ENCODE measurements at places on chromosomes 4 and X.

DNA sequence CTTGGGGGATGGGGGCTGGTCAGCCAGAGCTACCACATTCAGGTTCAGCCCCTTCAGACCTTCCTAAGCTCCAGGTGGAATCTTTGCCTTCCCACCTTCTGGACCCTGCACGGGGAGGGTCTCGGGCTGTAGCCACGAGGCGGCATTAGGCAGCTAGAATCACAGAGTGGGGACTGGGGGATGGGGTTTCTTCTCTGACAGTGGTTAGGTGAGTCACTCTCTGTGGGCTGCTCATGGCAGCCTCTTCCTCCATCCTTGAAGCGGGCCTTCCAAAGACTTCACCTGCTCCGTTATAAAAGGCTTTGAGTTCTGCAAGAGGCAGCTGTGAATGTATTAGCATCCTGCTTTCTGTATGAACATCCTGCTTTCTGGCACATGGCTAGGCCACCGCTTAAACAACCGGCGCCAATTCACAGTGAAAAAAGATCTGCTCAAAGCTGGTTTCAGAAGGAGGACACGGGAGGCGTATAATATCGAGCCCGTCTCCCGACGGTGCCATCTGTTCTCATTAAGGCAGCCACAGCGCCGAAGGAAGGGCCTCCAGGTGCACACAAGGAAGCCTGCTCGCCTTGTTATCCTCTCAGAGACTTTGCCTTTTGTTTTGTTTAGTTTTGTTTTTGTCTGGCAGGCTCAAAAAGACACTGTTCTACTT is 74.3 kb upstream of the IGFBP7 start:
- no peak for DNase-seq

DNA sequence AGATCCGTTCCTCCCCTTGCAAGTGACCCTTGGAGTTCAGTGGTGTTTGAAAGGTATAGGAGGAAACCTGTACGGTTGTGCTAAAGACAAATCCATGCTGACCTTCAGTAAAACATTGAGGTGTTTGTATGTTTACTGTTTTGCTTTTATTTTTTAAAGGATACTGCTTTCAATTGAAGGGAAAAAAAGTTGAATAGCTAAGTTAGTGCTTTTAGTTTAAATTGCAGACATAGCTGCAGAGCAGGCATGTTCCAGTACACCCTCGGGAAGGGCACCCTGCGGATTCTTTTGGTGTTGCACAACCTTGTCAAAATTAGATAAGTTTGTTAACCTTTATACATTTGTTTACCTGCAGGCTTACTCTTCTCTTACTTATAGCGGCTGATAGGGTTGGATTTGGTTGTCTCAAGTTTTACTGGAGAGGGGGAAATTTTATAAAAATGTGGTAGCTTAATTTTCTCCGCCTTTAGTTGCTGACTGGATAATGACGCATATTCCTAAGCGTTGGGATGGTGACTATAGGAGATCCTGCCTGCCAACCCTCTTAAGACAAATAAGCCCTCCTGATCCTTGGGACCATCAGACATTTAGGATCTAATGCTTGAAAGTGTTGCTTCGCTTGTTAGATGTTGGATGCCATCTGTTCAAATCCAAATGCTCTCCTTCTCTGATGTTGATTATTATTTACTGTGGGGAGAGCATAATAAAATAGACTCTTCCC is 2.0 kb downstream of the RAPGEF2 start:
- DNase-seq = no peak

DNA sequence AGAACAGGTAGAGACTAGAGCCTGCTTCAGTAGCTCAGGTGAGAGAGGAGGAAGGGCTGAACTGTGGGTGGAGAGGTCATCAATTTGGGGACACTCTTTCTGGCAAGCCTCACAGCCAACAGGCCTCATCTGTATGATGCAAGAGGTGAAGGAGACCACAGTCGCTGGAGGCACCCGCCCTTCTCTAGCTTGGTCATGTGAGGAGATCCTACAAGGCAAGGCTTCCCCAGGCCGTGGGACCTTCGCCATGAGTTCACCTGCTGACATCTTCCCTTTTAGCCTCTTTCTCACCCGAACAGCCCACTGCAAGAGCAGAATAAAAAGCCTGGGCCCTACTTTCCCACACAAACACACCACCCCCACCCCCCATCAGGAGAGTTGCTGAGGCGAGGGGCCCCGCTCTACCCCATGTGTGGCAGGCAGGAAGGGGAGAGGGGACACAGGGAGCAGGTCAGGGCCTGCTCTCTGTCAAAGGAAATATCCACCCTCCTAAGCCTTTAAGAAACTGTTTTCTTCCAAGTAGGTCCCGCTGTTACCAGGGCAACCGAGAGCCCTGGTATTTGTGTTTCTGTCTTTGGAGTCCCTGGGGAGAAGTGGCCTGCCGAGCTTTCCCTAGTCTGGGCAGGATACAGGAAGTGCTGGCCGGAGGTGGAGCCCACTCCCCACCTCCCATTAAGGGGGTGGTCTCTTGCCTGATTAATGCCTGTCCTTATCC is 8.1 kb downstream of the RTL5 start:
- DNase-seq = no peak

DNA sequence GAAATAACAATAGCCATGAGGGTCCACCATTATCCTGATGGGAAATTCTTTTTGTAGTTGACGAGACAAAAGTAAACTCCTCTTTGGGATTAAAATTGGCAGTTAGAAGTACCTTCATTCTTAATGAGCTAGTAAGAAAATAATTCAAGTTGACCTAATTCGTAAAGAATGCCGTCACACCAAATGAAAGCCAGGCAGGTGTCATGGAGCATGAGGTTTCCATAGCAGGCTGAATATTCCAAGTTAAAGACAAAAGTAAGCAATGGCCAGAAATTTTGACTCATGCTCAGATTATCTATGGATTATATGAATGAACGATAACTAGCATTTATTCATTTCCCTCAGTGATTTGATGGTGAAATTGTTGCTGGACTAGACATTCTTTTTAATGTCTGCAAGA is 192.2 kb upstream of the FAT1 start:
- no peak for DNase-seq

- no peak for DNase-seq
Measured at GRCh38 chr4:110620691-110621327, 2.1 kb downstream of the PITX2 start.

GRCh38 chr4:87251106-87251505 is 30.7 kb upstream of the KLHL8 start:
- no peak for DNase-seq

DNA sequence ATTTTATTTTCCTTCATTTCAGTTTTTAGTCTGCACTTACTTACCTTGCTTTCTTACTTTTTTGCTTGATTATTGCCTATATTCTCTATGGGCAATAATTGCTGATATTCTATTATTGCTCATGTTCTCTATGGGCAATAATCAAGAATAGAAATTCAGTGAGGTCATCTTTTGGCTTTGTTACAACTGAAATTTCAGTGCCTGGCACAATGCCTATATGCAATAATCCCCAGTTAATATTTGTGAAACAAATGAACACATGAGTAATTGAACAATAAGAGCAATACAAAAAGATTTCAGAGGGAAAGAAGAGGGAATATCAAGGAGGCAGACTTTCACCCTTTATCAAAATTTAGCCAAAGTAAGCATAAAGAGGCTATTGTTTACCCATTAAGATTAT is 48.6 kb upstream of the ARSJ start:
- no peak for DNase-seq

- no peak for DNase-seq
Measured at GRCh38 chrX:6708676-6709380, 173.9 kb upstream of the VCX3A start.

DNA sequence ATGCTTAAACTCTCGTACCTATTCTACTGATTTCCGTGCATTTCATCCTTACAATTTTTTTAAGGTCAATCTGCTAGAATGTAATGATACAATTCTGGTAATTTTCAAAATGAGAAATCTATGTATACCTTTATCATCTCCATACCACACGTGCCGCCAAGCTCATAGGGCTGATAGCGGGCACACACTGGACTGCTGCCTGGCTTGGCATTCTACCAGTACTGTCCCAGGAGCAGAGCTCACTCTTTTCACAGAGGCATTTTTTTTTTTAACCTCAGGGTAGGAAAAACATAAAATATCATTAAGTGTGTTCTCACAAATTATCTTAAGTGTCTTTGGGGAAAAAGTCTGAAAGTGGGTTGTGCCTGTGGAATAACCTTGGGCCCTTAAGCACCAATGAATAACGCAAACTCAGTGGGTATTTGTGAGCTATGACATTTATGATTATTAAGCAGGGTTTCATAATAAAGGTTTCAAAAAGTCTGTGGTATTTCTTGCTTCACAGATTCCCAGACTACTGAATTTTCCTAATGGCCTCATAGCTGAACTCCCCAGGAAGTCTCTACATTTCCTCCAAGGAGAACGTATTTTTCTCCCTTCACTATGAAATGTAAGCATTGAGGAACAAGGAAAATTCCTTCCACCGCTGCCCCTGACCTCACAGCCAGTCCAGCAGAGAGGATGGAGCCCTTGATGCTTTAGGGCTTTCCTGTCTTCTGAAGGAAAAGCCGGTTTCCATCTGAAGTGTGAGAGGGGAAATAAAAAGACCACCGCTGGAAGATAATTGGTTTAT is 125.2 kb downstream of the ELOVL6 start:
- DNase-seq = no peak

- DNase-seq = no peak
Measured at GRCh38 chr4:84493092-84493850, 5.8 kb downstream of the NKX6-1 start.

DNA sequence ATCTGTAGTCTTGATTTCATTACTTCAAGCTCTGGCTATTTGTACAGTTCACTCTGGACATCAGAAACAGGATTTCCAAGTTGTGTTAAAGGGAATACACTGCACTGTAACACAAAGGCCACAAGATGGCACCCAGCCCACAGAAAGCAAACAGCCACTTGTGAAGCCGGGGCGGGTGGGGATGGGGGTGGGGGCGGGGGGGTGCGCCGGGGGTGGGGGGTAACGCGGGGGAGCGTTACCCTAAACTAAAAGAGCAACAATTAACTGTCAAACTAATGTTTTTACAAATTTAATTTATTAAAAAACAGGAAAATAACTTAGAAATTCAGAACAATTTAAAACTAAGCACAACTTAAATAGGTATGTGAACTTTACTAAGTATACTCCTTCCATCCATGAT is 27.3 kb downstream of the PRDX4 start:
- no peak for DNase-seq

DNA sequence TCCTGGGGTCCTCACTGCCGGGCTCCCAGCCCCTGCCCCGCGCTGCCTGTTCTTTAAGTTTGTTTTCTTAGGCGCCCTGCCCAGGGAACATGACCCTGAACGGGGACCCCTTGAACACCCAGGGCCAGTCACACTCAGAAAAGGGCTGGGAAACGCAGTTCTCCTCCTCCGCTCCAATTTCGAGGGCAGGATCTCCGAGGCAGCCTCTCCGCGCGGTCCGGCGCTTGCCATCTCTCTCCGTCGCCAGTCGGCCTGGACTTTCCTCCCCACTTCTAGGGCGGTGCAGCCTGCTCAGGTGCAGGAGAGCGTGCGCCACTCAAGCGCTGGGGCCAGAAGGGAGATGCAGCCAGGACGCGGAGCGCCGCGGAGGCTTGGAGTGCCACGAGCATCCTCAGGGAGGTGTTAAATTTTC is 9.9 kb downstream of the PRDM8 start:
- no peak for DNase-seq

DNA sequence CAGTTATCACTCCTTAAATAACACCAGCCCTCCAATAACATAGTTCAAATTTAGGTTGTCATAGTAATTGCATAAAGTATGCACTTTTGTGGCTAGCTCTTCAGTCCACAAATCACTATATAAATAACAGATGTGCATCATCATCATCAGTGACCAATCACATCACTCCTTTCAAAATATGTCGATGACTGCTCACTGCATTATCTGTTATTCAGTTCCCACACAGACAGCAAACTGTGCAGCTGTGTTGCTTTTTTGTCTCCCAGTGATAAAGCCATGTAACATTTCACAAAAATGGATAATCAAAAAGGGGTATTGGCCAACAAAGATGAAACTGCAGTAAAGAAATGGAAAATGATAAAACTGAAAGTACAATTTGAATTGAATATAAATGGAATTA is 205.4 kb downstream of the DCLK2 start:
- DNase-seq = no peak

GRCh38 chr4:76182463-76182862 is 31.2 kb downstream of the SCARB2 start:
- DNase-seq = no peak

DNA sequence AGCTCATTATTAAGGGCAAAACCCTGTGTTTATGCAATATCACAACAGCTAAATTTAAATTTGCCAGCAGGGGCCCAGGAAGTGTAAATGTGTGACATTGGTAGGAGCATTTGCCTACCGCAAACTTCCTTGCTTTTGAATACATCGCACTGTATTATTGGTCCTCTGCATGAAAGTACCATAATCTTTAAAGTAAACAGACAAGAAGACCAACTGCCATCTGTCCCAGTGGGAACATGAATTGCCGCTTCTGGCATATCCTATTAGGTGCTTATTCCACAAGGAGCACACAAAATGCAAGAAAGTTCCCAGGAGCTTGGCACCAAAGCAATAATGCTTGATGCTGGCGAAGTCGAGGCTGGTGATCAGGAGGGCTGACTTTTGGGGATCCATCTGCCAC is 51.3 kb downstream of the SOD3 start:
- DNase-seq = no peak

GRCh38 chr4:38804654-38805295 is at the start of gene TLR1:
Gene TLR1, minus strand, starts transcription at chr4:38804791. Its CDS starts 5,960 bp downstream, at chr4:38798831.
- DNase-seq = peak; percentile 69

- no peak for DNase-seq
Measured at GRCh38 chr4:146507632-146508031, 14.1 kb downstream of the SLC10A7 start.

- no peak for DNase-seq
Measured at GRCh38 chrX:154818916-154819770, 13.9 kb upstream of the MPP1 start.

- no peak for DNase-seq
Measured at GRCh38 chr4:176708771-176709311, 83.9 kb downstream of the VEGFC start.

DNA sequence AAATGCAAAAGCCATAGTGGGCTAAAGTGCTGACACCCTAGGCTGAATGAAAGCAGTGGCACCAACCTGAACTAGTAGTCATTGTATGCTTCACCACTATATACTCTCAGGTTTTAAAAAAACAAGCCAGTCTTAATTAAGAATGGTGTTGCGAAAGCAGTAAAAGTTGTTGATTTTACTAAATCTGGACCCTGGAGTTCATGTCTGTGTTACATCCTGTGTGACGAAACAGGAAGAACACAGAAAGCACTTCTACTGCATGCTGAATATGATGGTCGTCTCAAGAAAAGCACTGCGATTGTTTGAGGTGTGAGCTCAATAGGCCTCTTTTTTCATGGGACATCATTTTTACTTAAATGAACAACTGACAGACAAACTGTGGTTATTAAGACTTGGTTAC is 24.2 kb upstream of the GDPD2 start:
- peak; percentile 19 for DNase-seq

DNA sequence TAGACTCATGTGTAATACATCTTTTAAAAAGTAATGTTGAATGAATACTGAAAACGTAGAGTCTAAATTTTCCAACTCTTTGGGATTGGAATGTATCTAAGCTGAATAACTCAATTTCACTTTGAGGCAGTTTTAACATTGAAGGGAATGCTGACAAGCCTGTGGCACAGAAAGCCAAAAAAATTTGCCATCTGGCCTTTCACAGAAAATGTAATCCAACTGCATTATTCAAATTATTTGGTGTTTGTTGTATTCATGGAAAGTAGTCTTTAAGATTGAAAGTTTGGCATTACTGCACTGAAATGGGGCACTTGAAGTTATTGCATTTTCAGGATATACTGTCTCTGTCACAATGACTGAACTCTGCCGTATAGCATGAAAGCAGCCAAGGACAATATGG is 186.9 kb downstream of the FRMPD4 start:
- DNase-seq = no peak

GRCh38 chr4:161291222-161291621 is 872.6 kb downstream of the FSTL5 start:
- DNase-seq = no peak

- DNase-seq = no peak
Measured at GRCh38 chr4:8838296-8838960, 33.2 kb downstream of the HMX1 start.

All from GF-D8 (cell line).